ENCODE measurements at places on chromosomes 5 and 9. TPM values are rescaled to one million over a fixed set of nuclear protein-coding genes. Genes with fewer than 3 reads are reported as not detected.

DNA sequence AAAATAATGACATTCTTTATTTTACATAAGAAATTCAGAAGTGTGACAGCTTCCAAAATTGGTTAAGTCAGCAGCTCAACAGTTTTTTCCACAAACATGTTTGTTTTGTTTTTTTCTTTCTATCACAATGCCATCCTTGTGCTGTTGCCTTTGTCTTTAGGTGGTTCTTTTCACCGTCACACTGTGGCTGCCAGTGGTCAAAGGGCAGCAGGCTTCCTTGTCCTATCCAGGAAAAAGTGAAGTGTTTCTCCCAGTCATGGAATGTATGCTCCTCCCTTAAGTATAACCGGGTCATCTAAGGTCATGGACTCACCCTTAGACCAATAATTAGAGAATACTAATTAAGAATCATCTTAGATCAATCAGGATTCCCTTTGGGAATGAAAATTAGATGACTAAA lies 87.4 kb downstream of the SREK1 start:
- no peak for DNase-seq

GRCh38 chr5:116575326-116576052 lies 866 bp upstream of the SEMA6A start:
- DNase-seq, result peak; percentile 29

GRCh38 chr9:92325991-92326500 lies 293 bp downstream of the CENPP start:
- DNase-seq, result no peak

- no peak for DNase-seq
Observed at GRCh38 chr5:51500-51823, 40.5 kb upstream of the PLEKHG4B start.

GRCh38 chr9:68546596-68547390 lies 6.1 kb upstream of the TMEM252 start:
- DNase-seq, result no peak

FGF10 gene
- 0.58 TPM for polyA plus RNA-seq

All from fibroblast of lung (primary cell).